ENCODE measurements at places on chromosomes 11 and 22.

- DNase-seq = no peak
Observed at GRCh38 chr11:64649291-64649697, 58.3 kb downstream of the SLC22A12 start.

DNA sequence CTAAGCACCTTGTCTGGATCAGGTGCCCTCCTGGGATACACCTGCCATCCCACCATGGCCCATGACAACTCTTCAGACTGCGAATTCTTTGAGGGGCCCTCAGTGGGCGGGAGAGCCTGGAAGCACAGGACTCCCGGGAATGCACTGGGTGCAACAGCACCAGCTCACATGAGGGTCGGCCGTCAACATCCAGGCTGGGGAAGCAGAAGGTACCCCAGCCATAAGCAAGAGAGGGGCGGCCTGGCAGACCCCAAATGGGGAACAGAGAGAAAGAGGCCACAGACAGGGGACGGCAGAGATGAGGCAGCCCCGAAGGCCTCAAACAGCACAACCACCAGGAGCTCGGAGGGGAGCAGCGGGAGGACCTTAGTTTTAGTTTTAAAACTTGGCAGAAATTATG lies 94.4 kb downstream of the PHF21B start:
- no peak for DNase-seq

DNA sequence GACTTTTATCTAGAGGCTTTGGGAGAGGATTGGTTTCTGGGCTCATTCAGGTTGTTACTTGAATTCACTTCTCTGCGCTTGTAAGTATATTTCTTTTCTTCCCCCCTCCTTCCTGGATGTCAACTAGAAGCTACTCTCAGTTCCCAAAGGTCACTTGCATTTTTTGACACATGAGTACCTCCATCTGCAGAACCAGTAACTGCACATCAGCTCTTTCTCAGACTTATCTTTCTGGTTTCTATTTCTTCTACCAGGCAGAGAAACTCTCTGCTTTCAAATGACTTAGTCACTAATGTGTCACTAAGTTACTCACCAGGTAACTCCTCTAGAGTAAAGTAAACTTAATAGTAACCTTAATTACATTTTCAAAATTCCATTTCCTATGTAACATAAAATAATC lies 773.0 kb upstream of the LUZP2 start:
- DNase-seq = no peak

DNA sequence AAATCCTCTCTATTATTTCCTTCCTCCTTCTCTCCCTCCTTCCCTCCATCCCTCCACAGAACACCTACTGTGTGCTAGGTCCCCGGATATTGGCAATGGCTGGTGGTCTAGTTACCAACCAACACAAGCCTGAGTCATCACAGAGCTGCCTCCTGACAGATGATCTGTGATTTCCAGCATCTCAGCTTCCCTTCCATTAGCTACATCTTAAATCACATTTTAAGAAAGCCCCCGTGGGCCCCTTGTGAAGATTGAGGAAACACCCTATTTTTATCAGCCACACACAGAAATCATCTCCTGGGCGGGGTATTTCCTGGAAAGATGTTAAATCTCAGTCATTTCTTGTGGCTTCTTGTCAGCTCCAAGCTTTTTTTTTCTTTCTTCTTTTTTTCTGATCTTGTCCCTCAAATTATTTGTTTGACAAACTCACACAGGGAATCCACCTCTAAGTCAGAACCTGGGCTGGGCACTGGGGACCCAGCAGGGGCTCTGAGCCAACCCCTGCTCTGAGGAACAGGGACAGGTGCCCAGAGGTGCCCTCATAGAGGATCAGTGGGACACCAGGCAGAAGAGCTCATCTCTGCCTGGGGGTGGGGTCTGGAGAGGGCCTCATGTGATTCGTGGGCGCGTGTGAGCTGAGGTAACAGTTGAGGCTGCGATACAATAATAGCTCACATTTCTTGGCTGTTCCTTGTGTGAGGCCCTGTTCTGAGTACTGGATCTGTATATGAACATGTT lies 42.4 kb downstream of the CACNA1I start:
- no peak for DNase-seq

DNA sequence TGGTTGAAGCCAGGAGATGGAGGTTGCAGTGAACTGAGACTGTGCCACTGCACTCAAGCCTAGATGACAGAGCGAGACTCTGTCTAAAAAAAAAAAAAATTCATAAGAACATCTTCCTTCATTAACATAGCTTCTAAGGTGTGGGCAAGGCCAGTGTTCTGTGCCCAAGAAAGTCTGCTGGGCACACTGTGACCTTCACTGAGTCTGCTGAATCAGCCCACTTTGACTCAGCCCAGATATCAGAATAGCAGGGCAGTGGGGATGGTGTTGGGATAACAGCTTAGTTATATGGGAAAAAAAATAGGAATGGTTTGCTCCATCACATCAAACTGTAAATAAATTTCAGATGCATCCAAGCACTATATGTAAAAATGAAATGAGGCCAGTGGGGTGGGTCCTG lies 32.4 kb upstream of the XBP1 start:
- no peak for DNase-seq

DNA sequence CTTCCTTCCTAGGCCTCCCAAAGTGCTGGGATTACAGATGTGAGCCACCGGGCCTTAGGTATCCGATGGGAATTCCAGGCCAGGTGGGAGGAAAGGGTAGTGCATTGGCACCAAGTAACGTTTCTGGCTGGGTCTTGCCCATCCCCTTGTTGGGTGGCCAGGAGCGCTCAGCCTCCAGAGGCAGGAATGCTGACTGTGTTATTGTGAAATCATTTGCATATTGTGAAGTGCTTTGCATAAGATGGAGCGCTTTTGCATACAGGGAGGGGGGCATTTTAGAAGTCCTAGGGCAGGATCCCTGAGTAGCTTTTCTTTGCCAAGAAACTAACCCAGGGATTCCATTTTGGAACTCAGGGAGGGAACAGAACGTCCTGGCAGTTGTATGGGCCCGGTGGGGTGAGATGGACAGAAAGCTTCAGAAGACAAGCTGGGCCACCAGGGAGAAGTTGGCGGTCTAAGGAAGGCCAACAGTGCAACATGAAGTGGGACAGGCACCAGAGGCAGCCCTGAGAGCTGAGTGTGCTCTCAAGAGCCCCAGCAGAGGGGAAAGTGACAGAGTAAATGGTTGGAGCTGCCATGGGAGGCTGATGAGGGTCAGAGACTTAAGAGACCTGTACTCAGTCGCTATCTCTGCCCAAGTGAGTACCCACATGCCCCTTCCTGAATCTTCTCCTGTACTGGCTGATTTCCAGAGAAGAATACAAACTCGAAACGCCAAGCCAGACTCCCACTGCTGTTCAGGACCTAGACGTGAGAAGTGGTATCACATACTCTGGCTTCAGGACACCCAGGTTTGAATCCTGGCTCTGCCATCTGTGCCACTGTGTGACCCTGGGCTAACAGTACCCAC lies 1.3 kb upstream of the SLC39A13 start:
- no peak for DNase-seq

DNA sequence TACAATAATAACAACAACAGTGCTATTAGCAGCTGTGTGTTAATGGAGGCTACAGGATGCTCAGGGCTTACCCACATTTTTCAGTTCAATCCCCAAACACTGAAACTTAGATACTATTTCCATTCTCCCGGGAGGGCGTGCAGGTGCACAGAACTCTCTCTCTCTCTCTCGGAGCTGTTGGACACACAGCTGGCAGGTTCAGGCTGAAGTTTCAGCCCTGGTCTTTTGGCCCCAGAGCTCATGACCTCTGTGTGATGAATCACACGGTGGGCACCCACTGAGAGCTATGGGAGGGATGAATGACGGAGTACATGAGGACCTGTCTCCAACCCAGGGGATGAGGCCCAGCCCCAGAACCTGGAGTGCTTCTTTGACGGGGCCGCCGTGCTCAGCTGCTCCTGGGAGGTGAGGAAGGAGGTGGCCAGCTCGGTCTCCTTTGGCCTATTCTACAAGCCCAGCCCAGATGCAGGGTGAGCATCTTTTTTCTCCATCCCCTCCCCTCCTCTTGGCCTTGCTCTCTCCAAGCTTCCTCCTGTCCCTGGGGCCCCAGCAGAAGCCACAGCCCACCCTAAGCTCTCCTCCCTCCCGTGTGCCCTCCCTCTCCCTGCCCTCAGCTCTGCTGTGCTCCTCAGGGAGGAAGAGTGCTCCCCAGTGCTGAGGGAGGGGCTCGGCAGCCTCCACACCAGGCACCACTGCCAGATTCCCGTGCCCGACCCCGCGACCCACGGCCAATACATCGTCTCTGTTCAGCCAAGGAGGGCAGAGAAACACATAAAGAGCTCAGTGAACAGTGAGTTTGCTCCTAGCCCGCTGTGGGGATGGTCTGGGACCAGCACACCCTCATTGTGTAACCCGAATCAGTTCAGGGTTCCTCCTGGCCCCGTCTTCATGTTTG lies 16.9 kb downstream of the CSF2RB start:
- no peak for DNase-seq

DNA sequence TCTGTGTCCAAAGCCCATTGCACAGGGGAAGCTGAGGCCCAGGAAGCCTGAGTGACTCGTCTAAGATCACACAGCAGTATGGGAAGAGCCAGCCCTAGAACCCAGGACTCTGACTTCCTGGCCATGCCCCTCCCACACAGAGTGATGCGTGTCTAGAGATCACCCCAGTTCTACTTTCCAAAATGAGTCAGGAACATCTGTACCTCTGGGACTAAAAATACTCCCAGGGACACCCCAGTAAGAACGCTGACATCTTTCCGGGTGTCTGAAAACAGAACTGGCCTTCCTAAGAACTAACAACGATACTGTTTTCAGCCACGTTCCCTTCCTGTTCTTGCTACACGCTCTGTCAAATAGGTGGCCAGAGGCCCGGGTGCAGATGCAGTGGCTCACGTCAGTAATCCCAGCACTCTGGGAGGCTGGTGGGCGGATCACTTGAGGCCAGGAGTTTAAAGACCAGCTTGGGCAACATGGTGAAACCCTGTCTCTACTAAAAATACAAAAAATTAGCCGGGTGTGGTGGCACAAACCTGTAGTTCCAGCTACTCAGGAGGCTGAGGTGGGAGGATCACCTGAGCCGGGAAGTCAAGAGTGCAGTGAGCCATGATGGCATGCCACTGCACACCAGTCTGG lies 21.7 kb upstream of the PDGFB start:
- no peak for DNase-seq

GRCh38 chr11:21160140-21160539 lies 490.8 kb downstream of the NELL1 start:
- no peak for DNase-seq

DNA sequence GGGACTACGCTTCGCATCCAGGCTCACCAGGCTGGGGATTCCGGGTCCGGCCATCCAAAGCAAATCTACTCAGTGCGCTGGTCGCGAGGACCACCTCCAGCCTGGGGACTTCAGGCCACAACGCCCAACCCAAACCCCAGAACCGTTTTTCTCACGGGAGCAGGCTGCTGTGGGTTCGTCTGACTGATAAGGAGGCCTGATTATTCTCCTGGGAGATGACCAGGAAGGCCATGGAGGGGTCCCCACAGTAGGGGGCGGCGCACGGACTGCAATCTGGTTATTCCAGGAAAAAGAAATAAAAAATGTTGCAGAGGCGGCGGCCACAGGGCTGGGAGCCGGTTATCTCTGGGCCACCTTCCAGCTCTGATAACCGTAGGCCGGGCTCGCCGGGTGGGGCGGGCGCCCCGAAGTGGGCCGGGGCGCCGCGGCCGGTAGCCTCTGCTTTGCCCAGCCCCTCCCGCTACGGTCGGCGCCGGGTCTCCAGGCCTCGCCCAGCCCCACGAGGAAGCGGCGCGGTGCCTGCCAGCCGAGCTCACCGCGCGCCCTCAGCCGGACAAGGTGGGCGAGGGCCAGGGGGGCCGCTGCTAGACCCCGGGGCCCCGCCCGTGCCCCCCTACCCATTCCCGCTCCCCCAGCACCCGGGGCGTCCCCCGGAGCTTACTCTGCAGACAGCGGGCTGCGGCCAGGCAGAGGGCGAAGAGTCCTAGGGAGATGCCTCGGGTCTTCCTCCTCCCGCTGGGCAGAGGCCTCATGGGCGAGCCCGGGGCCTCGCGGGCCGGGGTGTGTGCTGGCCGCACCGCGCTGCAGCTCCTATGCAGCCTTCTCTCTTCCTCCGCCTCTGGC lies 446 bp downstream of the VSTM5 start:
- peak; percentile 43 for DNase-seq

- no peak for DNase-seq
Observed at GRCh38 chr11:118290923-118291322, 13.6 kb upstream of the CD3E start.

DNA sequence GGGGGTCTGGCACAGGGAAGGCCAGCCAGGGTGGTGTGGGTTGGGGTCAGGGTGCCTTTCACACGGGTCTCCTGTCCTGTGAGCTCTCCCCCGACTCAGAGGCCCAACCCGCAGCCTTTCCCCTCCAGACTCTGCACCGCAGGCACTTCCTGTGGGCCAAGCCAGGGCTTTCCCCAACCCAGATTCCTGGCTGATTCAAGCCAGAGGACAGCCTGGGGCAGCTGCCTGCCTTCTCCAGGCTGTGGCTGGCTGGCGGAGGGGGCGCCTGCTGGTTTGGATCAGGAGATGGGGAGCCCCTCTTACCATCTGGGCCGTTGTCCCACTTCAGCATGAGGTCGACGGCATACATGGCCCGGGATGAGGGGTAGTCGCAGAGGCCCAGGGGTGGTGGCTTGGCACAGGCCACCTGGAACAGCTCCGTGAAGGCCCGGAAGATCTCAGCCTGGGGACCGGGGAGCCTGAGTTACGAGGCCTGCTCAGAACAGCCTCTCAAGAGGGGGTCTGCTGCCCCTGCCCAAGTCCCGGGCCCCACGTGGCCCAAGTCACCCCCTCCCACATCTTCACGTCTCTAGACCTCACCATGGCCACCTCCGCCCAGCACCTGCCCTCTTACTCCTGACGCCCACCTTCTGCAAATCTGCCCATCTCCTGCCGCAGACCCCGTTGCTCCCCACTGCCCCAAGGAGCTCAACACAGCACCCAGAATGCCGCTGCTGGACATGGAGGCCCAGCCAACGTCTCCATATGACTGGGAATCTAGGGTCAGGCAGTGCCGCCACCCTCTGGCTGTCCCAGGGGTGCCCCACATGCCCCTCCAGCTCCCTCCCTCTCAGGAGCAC lies 17.3 kb downstream of the TSPO start:
- DNase-seq = peak; percentile 55

GRCh38 chr22:44535362-44536095 lies 37.5 kb upstream of the RTL6 start:
- DNase-seq = no peak

- DNase-seq = no peak
Observed at GRCh38 chr11:37957717-37958116, 1359.7 kb upstream of the RAG2 start.

GRCh38 chr11:18321969-18322711 lies at the start of the genes GTF2H1 and HPS5:
TSS of gene GTF2H1 (plus strand) at chr11:18322567. CDS start at chr11:18333075, 10,508 bp downstream.
TSS of gene HPS5 (minus strand) at chr11:18322140. CDS start at chr11:18317858, 4,282 bp downstream.
- DNase-seq = peak; percentile 97

DNA sequence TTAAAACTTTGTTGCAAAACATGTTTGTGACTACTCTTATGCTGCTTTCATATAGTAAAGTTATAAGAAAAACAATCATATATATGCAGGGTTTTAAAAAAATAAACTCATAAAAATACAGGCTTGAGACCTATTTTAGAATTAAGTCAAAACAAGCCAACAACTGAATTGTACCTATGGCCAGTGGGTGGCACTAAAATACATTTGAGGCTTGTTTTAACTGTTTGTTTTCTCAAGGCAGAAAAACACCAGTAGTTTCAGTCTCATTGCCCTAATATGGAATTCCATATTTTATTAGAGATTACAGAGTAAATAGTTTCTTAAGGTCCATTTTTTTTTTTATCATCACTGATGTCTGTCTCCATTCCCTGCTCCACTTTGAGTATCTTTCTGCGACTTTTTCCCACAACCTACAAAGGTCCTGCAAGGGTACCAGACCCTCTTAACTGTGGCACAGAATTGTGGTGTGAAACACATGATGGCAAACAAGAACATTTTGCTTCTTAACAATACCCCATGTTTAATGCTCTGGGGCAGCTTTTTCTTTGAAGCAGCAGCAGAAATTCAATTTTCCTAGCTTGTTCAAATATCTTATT lies 8.5 kb upstream of the CCDC89 start:
- DNase-seq = peak; percentile 37

Data from hepatic stellate cell (primary cell).